IMR-90 (cell line): ENCODE measurements at places on chromosomes 5 and 9. TPM values are rescaled to one million over a fixed set of nuclear protein-coding genes. Genes with fewer than 3 reads are reported as not detected.

RNF180 gene
- 0.36 and 0.56 TPM in 2 replicates for total RNA-seq

ANKRD34B gene
- total RNA-seq: not detected in 2 replicates

TGFBR1 gene
- 57.8 and 75.3 TPM in 2 replicates for total RNA-seq

SDHA gene
- total RNA-seq: 105 and 122 TPM in 2 replicates

HTR1A gene
- total RNA-seq: not detected in 2 replicates

GPRIN1 gene
- total RNA-seq: 2.5 and 3.0 TPM in 2 replicates

GRIA1 gene
- 1.3 and 1.4 TPM in 2 replicates for total RNA-seq

AGXT2 gene
- not detected in 2 replicates for total RNA-seq

C9orf57 gene
- not detected in 2 replicates for total RNA-seq

TAF1L gene
- under 0.01 TPM in 1 of 2 replicates, not detected in the other for total RNA-seq

WDR38 gene
- total RNA-seq: not detected in 2 replicates

CENPP gene
- total RNA-seq: 1.4 and 3.6 TPM in 2 replicates

DMRT2 gene
- total RNA-seq: not detected in 2 replicates

FBXO38 gene
- 70.1 and 86.7 TPM in 2 replicates for total RNA-seq

ISL1 gene
- under 0.01 TPM in 1 of 2 replicates, not detected in the other for total RNA-seq

GRCh38 chr9:78314550-78314949 is 17.6 kb downstream of the PSAT1 start:
- no peak for DNase-seq

- peak; percentile 2 for DNase-seq
Observed at GRCh38 chr5:146725025-146725424, 153.5 kb downstream of the PPP2R2B start.

- DNase-seq: peak; percentile 46
Observed at GRCh38 chr9:133443982-133444381, 15.8 kb upstream of the CACFD1 start.

- peak; percentile 78 for DNase-seq
Observed at GRCh38 chr5:149464796-149465489, 85.9 kb upstream of the IL17B start.

DNA sequence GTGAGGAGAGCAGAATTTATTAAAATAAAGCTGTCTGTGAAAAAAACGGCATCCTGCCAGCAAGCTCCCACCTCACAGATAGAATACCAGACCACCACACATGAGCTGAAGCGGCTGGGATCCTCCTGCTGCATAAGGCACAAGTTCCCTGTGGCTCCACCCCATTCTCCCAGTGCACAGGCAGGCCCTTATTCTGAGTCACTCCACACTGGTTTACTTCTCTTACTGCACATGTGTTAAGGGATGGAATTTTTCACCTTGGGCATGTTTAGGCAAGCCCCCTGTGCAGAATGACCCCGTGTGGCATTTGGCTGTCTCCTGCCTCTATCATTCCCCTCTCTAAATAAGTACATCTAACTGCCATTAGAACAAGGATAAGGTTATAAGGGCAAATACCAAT is 115.0 kb upstream of the ELAVL2 start:
- DNase-seq: no peak

DNA sequence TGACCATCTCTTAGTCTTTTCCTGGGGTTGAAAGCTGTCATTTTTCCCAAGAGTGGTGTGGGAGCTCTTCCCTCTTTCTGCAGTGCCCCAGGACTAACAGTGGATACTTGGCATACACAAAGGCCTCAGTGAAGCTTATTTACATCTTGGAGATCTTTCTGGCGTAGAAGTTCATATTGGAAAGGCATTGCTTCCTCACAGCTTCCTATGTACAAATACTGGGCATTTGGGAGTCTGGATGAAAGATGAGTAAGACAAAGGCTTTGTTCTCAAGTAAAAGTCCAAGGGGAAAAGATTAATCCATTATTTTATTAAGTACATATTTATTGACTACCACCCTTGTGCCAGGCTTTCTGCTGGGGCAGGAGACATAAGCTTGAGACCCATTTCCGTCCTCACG is 22.0 kb downstream of the MAP3K1 start:
- no peak for DNase-seq

DNA sequence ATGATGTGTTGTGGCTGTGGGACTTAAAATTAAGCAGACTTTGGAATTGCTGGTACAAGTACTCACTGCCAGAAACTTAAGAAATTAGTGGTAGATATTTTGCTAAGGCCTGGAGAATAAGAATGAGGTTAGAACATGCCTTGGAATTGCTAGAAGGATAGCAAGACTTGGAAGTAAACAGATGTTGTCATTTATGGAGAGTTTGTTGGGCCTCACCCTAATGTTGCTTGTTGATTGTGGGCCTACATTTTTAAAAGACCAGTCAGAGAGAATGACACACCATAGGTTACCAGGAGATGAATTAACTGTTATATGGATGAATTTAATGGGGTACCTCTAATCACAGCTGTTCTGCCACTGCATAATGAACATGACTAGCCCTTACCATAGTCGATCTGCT is 120.1 kb upstream of the GAS1 start:
- DNase-seq: no peak

DNA sequence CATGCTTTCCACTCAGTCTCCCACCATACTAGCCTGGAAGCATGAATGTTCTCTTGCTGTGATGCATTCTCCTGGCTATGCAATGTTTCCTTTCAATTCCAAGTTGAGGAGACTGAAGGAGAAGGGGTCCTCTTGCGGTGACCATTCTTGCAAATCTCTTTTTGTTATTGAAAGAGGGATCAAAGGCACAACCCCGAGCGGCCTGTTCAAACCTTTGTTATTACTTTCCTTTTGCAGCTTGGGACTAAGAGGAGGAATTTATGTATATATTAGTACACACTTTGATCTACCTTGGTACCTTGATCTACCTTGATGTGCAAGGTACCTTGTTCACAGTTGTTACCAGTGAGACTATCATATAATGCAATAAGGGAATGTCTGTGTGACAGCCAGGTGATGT is 147.3 kb downstream of the KCTD16 start:
- no peak for DNase-seq

GRCh38 chr9:103789686-103790085 is 304.4 kb upstream of the SMC2 start:
- no peak for DNase-seq

GRCh38 chr5:179762079-179762780 is 29.6 kb downstream of the MAML1 start:
- DNase-seq: no peak

GRCh38 chr5:81696418-81697397 is 54.2 kb downstream of the SSBP2 start:
- DNase-seq: no peak

DNA sequence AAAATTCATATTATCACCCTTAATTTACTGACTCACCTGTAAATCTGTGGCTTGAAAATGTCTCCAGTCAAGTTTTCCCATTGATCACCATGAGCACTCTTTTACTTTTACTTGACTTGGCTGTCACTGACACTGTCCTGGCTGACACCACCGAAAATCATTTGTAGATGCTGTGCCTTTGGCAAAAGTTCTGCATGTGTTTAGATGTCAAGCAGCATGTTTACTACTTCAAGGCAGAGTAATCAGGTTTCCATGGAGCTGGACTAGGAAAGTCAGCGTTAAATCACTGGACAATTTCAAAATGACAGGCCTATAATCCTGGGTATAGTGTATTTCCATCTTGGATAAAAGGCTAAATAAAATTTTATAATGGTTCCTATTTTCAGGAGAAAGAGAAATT is 1530.6 kb upstream of the CDH6 start:
- no peak for DNase-seq

GRCh38 chr9:104960662-104961061 is 32.7 kb upstream of the ABCA1 start:
- DNase-seq: no peak

GRCh38 chr5:19104948-19105347 is 883.1 kb downstream of the CDH18 start:
- no peak for DNase-seq

DNA sequence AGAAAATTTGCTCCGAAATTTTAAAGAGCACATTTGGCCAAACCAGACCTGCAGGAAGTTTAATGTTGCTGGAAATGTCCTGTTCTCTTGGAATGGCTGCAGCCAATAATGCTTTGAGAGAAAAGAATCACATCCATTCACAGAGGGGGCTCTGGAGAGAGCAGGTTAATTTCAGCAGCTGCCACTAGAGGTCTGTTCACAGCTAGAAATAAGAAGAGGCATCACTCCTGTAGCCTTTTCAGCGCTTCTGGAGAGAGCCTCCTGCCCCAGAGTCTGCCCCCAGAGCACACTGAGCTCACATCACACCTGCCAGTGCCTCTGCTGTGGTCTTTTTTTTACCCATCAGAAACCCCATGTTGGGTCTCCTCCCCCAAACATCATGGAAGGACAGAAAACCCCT is 124.8 kb upstream of the RAD23B start:
- DNase-seq: peak; percentile 37

DNA sequence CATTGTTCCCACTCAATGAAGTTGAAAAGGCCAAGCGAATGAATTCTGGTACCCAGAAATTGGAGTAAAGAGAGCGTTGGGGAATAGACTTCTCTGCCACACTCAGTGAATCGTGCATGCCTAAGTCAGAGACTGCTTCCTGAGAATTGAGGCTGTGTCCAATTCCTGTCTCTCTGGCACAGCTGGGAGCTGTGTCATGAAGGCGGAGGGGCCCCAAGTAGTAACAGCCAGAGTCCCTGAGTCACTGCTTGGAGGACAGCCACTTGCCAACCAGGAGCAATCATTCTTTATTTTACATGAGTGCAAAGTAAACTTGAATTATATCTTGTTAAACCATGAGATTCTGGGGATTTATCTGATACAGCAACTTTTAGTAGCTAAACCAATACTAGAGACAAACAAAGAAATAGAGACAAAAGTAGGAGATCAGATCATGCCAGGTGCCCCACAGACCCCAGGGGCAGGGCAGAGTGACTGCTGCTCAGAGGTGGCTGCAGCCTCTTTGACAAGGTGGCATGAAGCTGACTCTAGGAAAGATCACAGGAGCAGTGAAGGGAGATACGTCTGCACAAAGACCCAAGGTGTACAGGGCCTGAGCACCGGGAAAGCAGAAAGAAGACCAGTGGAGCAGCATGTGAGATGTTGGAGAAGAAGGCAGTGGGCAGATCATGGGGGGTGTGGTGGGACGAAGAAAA is 246.0 kb downstream of the GADD45G start:
- peak; percentile 34 for DNase-seq

GRCh38 chr5:58755397-58755796 is 172.5 kb downstream of the RAB3C start:
- no peak for DNase-seq

DNA sequence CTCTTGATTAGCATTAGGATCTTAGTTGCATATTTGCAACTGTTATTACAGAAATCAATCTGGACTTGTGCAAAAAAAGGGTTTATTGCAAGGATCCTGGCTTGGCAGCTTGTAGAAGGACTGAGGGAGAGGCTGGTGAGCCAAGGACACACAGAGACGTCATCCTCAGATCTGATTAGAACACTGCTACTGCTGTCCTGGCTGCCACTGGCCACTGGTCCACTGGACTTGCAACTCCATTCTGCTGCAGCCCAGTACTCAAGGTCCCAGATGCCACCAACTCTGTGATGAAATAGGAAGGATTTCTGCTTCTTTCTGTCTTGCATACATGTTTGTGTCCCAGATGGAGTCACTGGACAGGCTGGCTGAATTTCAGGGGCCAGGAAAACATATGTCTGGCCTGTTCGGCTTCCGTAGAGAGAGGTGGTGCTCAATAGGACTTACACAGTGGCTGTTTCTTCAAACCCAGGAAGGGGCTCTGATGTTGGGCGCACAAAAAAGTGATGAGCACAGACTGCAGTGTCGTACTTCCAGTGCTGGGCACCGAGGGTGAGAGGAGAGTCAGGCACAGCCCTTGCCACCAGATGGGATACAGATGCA is 68.9 kb upstream of the SH3PXD2B start:
- DNase-seq: no peak

GRCh38 chr5:35134278-35135030 is 86.7 kb upstream of the AGXT2 start:
- DNase-seq: no peak

DNA sequence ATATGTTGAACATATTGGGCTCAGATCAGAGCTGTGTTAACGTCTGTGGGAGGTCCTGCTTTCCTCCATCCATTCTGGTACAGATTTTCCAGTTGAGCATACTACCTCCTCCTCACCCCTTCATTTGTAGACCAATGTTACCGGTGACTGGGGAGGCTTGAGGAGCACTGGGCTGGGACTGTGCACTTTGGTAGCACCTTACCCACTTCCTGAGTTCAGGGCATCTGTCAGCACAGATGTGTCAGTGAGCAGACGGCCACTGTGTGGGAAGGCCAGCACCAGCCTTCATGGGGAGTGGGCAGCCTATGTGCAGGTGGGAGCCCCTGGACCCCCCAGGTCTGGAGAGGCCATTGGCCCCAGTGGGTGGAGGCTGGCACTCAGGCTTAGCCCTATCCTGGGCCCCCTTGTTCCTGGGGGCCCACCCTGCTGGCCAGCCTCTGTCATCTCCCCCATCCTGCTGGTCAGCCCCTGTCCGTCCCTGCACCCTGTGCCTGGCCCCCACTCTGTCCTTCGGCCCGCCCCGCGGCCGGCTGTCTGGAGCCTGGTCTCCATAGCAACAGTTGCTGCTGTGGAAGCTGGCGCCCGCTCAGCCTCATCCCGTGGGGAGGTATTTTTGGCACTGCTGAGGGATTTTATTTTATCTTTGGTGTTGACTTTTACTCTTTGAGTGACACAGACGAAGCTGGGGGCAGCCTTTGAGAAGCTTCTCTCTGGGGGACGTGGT is 21.3 kb downstream of the WNK2 start:
- no peak for DNase-seq

GRCh38 chr5:73722231-73722630 is 96.2 kb downstream of the ARHGEF28 start:
- peak; percentile 60 for DNase-seq

- peak; percentile 16 for DNase-seq
Observed at GRCh38 chr9:112858625-112859147, 32.0 kb downstream of the SLC46A2 start.

- DNase-seq: peak; percentile 26
Observed at GRCh38 chr5:58849921-58850667, 267.2 kb downstream of the RAB3C start.

DNA sequence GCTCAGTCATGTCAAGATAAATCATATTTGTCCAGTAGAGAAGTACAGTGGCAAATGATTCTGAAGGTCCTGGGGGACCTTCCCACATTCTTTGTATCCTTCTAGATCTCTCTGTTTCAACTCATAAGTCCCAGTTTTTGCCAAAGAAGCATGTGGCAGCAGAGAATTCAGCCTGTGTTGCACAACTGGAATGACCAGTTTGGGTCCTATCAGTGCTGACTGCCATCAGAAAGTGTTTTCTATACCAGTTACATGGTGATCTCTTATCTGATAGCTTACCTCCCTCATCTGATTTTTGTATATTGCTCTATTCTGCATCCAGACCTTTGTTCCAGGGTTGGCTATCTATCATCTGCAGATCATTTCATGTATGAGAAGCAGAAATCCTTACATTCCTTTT is 21.7 kb downstream of the GM2A start:
- DNase-seq: no peak
